ENCODE measurements at places on chromosomes 6 and 20. TPM values are rescaled to one million over a fixed set of nuclear protein-coding genes. Genes with fewer than 3 reads are reported as not detected.

The GSTA3 gene
- not detected for total RNA-seq

The PNLDC1 gene
- total RNA-seq: not detected

DNA sequence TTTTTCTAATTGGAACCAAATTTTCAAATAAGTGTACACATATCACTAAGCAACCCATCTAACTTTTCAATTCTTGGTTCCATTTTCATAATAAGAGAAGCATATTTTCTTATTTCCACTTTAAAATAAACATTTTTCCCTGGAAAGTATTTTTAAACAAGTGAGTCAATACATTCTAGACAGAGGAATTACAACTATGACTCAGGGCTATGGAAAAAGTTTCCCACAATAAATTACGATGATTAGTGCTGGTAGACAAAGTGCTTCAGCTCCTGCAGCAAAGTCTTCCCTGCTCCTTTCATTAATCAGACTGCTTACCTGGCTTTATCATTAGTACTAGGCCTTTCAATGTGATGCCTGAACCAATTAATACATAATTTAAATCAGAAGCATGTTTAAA, 322.5 kb downstream of the HACE1 start:
- H3K4me3 ChIP-seq: no peak overlapping the region
- no peaks in the 10 kb centered on the region for H3K27me3 ChIP-seq
- no peak for DNase-seq
- H3K27ac ChIP-seq: peak overlapping the region; percentile 37
- no peaks in the 10 kb centered on the region for H3K36me3 ChIP-seq

DNA sequence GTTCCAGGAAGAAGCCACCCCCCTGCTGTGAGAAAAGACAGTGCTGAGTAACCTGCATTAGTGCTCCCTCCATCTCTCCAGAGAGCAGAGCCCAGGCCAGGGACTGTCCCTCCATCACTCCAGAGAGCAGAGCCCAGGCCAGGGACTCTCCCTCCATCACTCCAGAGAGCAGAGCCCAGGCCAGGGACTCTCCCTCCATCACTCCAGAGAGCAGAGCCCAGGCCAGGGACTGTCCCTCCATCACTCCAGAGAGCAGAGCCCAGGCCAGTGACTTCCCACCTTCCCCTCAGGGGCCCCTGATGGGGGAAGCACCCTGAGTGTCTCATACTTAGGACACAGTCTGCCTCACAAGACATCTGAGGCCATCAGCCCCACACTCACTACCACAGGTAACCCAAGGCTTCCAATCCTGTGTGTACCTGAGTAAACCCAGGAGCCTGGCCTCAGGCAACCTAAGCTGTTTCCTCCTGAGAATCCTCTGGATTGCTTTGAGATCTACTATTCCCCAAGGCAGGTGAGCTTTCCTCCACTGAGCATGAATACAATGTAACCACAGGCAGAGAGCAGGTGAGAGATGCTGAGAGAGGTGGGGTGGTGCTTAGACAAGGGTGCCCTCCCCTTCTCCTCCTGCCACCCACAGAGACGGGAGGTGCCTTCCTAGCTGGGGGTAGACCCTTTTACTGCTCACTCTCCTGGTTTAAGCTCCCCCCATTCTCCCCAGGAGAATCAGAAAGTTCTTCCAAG, 4.9 kb downstream of the TBXT start:
- DNase-seq: no peak
- H3K4me1 ChIP-seq: no peaks in the 10 kb centered on the region
- no peaks in the 10 kb centered on the region for H3K36me3 ChIP-seq
- H3K4me3 ChIP-seq: no peak overlapping the region
- H3K27ac ChIP-seq: no peak overlapping the region
- H3K27me3 ChIP-seq: peaks cover 41% of the 10 kb centered on the region

DNA sequence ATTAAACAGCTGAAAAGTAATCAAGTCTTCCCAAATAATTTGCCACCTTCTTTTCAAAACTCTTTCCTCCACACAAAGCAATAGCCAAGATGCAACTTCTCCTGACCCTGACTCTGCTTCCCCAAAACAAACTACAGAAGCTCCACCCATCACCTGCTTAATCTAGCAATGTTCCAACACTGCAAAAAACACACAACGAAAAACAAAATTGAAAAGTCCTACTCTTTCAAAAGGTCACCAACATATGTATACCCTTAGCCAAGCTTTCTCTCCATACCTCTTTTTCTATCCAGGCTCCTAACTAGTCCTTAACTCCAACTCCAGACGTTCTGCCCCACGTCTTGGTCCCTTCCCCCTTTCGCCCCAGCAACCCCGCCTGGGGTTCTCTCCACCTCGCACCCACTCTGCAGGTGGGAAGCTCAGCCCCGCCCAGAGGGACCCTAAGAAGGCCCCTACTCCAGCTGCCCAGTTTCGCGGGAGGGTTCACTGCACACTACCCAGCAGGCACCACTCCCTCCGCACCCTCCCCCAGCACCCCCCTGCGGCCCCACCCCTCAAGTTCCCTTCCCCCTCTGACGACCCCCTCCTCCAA, 717 bp downstream of the CSNK2A1 start:
- H3K27me3 ChIP-seq: peaks cover 7% of the 10 kb centered on the region
- H3K27ac ChIP-seq: no peak overlapping the region
- H3K36me3 ChIP-seq: peaks cover 36% of the 10 kb centered on the region
- H3K4me1 ChIP-seq: peaks cover 24% of the 10 kb centered on the region
- DNase-seq: no peak
- peak overlapping the region; percentile 91 for H3K4me3 ChIP-seq

GRCh38 chr6:96604420-96604819, 41.5 kb downstream of the FHL5 start:
- no peaks in the 10 kb centered on the region for H3K36me3 ChIP-seq
- DNase-seq: no peak
- no peak overlapping the region for H3K4me3 ChIP-seq
- no peaks in the 10 kb centered on the region for H3K4me1 ChIP-seq

GRCh38 chr6:131215219-131215618, 80.0 kb downstream of the AKAP7 start:
- no peaks in the 10 kb centered on the region for H3K27me3 ChIP-seq
- H3K27ac ChIP-seq: no peak overlapping the region
- no peak for DNase-seq
- H3K4me3 ChIP-seq: no peak overlapping the region
- H3K36me3 ChIP-seq: no peaks in the 10 kb centered on the region
- H3K4me1 ChIP-seq: peaks cover 8% of the 10 kb centered on the region

The TXNDC5 gene
- 343 TPM for total RNA-seq

- H3K36me3 ChIP-seq: no peaks in the 10 kb centered on the region
- no peaks in the 10 kb centered on the region for H3K4me1 ChIP-seq
- H3K27me3 ChIP-seq: no peaks in the 10 kb centered on the region
Observed at GRCh38 chr6:14912226-14912625, 333.6 kb upstream of the JARID2 start.

The FAM83B gene
- total RNA-seq: not detected

DNA sequence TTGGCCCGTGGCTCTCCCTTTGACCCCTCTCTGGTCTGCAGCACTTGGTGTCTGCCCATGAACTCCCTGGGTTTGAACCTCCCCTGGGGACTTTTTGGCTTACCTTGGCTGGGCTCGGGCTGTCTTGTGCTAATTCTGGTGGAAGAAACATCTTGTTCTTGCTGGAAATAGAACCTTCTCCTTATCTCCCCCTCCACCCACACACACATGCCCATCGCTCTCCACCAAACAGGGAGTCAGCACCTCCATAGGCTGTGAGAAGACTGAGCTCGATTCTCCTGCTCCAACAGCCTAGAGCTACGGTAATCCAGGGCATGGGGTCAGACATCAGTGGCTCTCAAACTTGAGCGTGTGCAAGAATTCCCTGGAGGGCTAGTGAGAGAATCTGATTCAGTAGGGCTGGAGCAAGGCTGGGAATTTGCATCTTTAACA, 114.4 kb upstream of the SLC22A23 start:
- no peaks in the 10 kb centered on the region for H3K36me3 ChIP-seq
- H3K27ac ChIP-seq: no peak overlapping the region
- no peak for DNase-seq
- no peaks in the 10 kb centered on the region for H3K27me3 ChIP-seq

GRCh38 chr6:13166916-13167315, 161.4 kb downstream of the TBC1D7 start:
- no peak for DNase-seq
- H3K27ac ChIP-seq: no peak overlapping the region
- no peaks in the 10 kb centered on the region for H3K36me3 ChIP-seq
- no peaks in the 10 kb centered on the region for H3K4me1 ChIP-seq
- H3K4me3 ChIP-seq: no peak overlapping the region

DNA sequence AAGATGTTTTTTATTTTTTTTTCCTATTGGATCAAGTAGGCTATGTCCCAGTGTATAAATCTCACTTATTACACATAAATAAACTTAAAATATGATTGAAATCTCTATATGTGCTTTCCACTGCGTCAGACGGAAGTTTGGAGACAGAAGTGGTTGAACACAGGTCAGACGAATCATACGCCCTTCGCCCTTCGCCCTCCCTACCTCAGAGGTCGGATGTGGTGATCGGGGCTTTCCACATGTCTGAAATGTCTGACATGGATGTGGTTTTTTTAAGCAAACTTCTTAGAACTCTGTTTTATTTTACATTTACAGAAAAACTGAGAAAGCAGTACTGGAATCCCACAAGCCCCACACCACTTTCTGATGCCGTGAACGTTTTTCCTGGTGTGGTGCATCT, 344.4 kb downstream of the THBS2 start:
- no peak overlapping the region for H3K27ac ChIP-seq
- no peak overlapping the region for H3K4me3 ChIP-seq
- no peak for DNase-seq

The ABHD16B gene
- not detected for total RNA-seq

GRCh38 chr6:156659822-156660198, 117.4 kb upstream of the ARID1B start:
- no peaks in the 10 kb centered on the region for H3K27me3 ChIP-seq
- DNase-seq: no peak
- H3K36me3 ChIP-seq: no peaks in the 10 kb centered on the region
- H3K27ac ChIP-seq: no peak overlapping the region
- H3K4me1 ChIP-seq: no peaks in the 10 kb centered on the region

The GJA10 gene
- not detected for total RNA-seq

All from SJSA1 (cell line).